ENCODE measurements at places on chromosomes 1 and 21.

DNA sequence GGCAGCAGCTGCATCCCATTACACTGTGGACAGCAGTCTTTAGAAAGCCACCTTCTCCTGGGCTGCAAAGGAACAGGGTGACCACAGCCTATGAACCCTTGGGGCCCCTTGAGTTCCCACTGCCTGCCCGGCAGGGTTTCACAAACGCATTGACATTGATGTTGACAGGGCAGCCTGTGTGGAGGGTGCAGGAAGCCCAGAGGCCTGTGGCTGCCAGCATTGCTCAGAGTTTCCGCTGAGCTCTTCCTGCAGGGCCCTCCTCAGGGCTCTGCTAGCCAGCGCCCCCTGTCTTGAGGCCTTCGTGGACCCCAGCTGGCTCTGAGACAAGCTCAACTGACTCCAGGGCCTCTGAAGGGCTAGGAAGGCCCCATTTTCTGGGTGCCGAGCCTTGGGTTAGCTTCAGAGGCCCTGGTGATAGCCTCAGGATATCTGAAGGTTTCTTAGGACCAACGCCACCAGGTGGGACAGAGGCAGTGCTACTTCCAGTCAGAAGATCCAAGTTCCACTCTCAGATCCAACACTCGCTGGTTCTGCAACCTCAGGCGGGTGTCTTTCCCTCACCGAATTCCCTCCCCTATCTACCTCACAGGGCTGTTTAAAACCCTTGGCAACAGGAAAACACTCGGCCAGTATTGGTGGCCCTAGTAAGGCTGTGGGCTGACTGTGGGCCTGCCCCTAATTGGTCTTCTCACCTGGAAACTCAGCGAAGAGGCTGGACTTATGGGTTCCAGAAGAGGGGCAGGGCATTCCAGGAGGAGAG is 27.2 kb upstream of the EPS8L3 start:
- no peak for DNase-seq

GRCh38 chr1:233497679-233498078 is 116.2 kb upstream of the KCNK1 start:
- no peak for DNase-seq

DNA sequence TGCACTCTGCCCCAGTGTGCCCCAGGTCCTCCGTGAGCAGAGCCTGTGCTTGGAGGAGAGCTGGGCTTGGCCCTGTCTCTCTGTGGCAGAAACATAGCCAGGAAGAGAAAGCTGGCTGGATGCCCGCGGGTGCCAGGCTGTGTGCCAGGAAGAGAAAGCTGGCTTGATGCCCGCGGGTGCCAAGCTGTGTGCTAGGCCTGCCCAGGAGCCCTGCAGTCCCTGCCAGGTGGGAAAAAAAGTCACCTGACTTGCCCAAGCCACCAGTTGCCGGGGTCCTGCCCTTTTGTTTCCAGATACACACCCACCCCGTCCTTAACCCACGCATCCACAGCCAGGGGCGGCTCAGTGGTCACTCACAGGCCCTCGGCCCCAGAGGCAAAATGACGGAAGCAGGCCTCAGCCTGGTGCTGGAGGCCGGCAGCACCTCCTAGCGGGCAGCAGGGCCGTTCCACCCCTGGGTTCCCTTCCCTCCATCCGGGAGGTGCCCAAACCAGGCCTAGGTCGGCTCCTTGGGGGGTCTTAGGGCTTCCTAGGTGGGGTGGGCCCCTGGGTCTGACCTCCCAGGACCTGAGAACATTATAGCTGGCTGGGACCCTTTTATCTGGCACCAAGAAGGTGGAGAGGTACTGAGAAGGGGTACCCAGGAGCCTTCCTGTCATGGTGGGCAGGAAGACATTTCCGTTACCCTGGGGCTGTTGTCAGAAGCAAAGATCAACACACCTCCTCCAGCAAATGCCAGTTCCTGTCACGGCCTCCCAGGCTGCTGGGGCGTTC is 9.1 kb downstream of the ITGB2 start:
- peak; percentile 95 for DNase-seq

DNA sequence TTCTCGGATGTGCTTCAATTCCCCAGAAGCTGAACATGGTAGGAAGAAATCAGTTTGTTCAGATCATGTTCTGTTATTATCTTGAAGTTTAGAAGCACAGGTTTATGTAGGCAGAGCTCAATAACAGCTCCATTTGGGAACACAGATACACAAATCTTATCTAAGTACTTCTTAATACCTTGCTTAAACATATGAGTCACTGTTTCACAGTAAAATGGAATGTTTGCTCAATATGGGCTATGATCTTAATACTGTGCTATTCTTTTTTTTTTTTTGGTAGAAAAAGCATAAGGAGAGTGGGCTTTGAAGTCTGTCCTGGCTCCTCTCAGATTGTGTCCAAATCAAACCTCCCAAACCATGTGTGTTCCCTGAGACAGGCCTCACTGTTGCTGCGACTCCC is 13.4 kb downstream of the PROK1 start:
- no peak for DNase-seq

- DNase-seq: peak; percentile 93
These were observed 14.1 kb downstream of the HENMT1 start for GRCh38 chr1:108646648-108647269.

DNA sequence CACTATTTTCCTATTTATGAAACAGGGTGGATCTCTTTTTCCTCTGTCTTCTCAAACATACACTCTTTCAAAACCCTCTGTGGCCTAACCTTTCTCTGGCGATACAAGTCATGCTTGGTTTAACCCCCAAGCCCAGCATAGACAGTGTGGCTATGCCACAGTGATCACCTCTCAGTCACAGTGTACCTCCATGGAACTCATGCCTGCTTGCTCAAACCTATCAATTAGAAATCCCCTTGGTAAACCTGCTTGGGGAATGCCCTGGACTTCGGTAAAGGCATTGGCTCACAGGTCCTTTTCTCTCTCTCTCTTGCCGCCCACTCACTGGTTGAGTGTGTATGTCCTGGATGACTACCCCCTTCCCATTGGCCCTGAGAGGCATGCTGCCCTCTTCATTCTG is 147.5 kb downstream of the CYYR1 start:
- DNase-seq: no peak

GRCh38 chr1:55898181-55898580 is 681.2 kb downstream of the PLPP3 start:
- DNase-seq: no peak

GRCh38 chr1:227929751-227930472 is 17.8 kb downstream of the WNT9A start:
- DNase-seq: no peak

- no peak for DNase-seq
These were observed 4.5 kb downstream of the TRIM67 start for GRCh38 chr1:231166398-231166797.

Measured in lower leg skin (tissue), 4 donors.